ENCODE measurements at places on chromosomes 1 and 21.

GRCh38 chr1:51570063-51570710 lies 46.7 kb upstream of the OSBPL9 start:
- no peak for DNase-seq

GRCh38 chr1:185445594-185445993 lies 128.6 kb upstream of the IVNS1ABP start:
- no peak for DNase-seq

DNA sequence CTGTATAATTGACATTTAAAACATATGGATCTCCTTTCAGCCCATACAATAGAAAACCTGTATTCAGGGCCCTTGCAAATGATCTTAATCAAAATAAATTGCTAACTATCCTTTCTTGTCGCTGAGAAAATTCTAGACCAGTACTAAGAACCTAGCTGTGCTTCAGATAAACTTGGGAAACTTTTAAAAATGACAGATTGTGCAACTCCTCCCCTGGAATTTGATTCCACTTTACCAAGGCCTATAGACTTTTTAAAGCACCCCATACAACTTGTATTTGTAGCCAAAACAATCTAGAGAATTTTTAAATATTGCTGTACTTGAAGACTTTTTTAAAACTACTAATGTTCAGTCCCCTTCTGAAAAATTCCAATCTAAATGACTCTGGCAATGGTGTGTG lies 51.6 kb downstream of the ZNF644 start:
- DNase-seq = no peak

DNA sequence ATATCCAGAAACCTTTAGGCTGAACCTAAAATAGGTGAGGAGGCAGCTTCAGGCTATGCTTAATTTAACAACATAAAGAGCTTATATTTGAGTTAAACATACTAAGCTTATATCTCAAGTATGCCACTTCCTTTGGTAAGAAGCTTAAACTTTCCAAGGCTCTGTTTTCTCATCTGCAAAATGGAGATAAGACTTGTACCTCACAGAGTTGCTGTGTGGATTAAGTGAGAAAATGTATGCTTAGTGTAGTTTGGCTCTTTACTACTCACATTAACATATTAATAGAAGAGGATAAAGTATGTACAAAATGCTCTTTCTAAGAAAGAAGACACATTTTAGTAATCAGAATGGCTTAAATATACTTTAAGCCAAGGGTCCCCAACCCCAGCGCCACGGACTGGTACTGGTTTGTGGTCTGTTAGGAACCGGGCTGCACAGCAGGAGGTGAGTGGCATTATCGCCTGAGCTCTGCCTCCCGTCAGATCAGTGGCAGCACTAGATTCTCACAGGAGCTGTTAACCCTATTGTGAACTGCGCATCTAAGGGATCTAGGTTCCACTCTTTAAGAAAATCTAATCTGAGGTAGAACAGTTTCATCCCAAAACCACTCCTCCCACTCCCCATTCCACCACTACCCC lies 77.2 kb downstream of the HS2ST1 start:
- no peak for DNase-seq

Measured in eye (tissue), 1 donor.